Hindlimb muscle (tissue), 1 donor: ENCODE measurements at places on chromosomes 5 and 9. TPM values are rescaled to one million over a fixed set of nuclear protein-coding genes. Genes with fewer than 3 reads are reported as not detected.

DNA sequence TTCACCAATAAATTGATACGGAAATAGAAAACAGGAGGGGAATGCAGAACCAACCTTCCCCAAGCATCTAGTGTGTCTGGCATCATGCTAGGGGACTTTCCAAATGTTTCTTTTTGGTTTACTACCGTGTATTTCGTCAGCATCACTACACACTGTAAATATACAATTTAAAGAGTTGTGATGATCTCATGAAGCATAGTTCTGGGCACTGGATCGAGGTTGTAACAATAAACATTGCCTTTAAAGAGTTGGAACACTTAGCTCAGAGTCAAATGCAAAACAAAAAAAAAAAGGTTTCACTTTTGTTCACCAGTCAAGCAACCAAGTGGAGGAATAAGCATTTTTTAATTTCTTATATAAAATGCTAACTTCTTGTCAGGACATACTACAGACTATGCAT is 2.9 kb upstream of the SCAI start:
- no peak for DNase-seq

RABGAP1 gene
- polyA plus RNA-seq = 34.3 TPM

DNA sequence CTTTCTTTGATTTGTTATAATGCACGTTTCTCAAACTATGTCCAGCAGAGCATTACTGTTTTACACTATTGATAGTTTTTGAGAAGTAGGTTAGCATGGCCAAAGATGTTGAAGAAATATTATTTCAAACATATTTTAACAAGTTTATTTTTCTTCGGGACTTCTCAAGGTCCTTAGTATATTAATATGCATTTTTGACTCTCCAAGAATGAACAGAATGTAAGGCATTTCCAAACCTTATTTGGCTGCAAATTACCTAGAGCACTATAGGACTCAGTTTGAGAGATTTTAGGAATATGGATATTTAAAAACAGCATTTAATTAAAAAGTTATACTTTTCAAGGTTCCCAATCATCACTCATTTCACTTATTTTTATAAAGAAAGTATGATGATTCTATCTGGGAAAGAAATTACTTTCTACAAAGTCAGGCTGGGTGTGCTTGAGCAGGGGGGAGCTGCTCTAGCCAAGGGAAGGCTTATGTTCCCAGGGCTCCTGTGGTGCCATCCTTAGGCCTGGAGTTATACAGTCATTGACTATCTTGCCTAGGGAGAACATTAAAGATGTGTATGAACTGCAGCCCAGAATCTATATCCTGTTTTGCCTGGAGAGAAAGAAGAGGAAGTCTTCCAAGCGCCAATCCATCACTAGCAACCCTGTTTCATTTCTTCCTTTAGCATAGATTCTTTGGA is 27.6 kb upstream of the NREP start:
- no peak for DNase-seq

DNA sequence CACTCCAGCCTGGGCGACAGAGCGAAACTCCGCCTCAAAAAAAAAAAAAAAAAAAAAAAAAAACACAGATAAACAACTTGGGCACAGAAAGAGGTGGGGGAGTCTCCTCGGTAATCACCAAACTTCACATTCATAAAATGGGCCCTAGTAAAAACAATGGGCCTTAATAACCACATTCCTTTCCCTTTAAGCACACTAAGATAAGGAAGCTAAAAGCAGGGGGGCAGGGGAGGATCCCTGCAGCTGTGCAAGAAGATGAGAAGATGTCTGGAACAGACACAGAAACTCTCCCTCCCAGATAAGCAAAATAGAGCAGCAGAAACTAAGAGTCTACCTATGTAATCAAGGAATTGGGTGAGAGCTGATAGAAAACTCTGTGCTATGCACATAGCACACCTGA is 111.2 kb upstream of the FAM174A start:
- no peak for DNase-seq

TAF1L gene
- polyA plus RNA-seq = 0.05 TPM

DNA sequence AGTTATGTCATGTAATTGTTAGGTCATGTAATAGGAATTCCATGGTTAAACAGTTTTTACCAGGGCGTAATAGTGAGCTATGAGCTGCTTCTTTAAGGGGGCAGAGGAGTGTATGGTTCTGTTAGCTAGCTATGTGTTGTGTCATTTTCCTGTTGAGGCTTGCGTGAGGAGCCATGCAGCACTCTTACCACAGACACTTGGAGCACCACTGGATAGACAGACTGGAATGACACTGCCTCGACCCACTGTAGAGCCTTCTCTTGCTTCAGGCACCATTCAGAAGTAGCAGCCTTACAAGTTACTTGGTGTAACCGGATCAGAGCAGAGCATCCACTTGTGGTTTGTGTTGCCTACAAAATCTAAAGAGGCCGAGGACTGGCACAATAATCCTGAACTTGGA is 28.3 kb upstream of the STOM start:
- DNase-seq = no peak

FAXDC2 gene
- 17.8 TPM for polyA plus RNA-seq
